ENCODE measurements at places on chromosomes 6 and 20.

GRCh38 chr6:17622144-17622543 lies 22.0 kb downstream of the FAM8A1 start:
- DNase-seq, result no peak

DNA sequence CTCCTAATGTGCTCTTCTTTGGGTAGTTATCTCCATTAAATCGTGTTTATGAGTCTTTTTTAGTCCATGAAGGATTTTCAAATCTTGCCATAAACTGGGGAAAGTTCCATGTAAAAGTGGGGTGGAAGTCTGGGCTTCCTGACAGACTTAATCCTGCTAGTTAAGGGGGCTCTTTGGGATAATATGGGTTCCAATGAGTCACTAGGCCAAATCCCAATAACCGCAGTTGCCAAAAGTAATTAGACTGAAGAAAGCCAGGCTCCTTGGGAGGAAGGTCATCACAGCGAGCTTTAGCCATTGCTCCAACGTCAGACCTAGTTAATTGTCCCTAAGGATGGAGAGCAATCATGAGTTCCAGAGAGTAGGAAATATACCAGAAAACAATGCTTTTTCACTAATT lies 10.8 kb downstream of the RSPO3 start:
- no peak for DNase-seq

DNA sequence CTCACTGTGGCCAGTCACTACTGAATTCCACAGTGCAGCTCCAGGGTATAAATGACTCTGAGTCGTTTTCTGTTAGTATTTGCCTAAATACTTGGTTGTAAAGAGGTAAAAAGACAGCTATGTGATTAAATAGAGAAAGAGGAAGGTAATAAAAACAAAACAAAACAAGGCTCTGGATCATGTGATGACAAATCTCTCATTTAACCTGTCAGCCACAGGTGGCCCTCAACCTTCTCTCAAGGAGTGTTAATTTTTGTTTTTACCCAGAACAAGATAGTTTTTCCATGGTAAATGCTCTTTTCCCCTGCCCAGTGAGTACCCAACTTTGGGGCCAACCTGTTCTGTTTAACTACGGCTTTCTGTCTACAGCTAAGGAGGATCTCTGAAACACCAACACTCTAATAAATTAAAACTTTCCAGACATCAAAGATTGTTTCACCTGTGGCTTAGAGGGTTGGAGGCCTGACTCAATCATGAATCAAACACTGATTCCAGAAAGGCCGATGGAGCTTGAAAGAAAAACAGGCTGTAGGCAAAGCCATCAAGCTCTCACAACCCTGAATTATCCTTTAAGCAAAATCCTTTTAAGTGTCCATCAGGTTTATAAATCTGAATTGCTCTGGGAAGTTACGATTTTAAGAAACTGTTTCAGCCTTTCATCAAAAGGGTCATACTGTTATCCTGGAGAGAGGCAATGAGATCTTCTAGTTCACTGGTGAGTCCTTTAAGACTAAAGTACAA lies 81.5 kb upstream of the BCLAF1 start:
- DNase-seq, result no peak

DNA sequence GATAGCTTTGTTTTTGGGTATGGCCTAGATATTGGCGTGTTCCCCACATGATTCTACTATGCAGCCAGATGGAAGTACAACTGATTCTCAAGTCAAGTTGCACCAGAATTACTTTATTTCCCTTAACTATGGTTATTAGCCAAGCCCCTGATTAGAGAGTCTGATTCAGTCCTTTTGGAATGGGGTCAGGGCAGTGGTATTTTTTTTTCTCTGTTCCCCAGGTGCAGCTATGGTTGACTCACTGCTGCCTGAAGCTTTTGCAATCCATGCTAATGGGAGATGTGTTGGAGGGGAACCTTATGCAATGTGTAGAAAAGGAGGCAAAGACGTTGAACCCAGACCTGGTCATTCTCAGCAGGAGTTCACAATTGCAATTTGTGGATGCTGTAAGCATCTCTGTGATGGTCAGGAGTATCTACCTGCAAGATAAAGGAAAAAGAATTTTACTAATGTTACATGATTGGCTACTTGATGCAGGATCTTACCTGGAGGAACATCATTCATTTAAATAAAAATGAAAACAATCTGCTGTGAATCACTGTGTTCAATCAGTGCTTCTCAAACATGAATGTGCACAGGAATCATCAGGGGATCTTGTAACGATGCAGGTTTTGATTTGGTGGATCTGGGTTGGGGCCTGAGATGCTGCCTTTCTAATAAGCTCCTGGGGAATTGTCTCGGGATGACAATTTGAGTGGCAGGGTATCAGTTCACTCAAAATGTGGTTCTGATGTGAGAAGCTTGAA lies 49.4 kb downstream of the PFDN4 start:
- DNase-seq, result no peak

GRCh38 chr6:155154158-155154830 lies 109.5 kb upstream of the CLDN20 start:
- DNase-seq, result no peak

- DNase-seq, result no peak
Measured at GRCh38 chr6:3571250-3571681, 114.4 kb upstream of the SLC22A23 start.

- DNase-seq, result no peak
Measured at GRCh38 chr6:18990059-18990978, 603.2 kb downstream of the RNF144B start.

Measured in stimulated activated CD8-positive, alpha-beta memory T cell treated with anti-CD3 and anti-CD28 coated beads, Interleukin-7, amount 100 ng/mL, for 1 hour (primary cell).